ENCODE measurements at places on chromosomes 2 and 18.

- no peak for DNase-seq
Observed at GRCh38 chr2:119841550-119841949, 81.8 kb downstream of the PTPN4 start.

GRCh38 chr18:5073026-5073944 lies 123.8 kb downstream of the AKAIN1 start:
- no peak for DNase-seq

- DNase-seq, result no peak
Observed at GRCh38 chr2:223602972-223603371, 811 bp upstream of the SCG2 start.

DNA sequence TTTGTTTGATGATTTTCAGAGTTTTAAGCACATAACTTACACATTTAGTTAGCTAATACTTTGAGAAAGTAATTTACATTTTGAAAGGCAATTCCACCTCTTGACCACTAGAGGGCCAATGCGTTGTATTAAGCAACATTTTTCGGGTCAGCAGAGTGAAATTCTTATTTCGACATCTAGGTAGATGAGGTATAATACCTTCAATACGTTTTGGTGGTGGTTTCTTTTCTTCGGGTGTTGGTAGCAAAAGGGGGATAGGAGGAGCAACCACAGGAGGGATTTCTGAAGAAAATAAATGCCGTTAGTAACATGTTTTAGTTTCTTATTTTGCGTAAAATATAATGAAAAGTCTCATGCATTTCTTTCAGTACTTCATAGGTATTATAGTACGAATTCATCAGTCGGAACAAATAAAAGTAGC lies 106.3 kb downstream of the TTN start:
- DNase-seq, result no peak

GRCh38 chr18:10312326-10313015 lies 142.0 kb upstream of the APCDD1 start:
- no peak for DNase-seq

GRCh38 chr2:1501038-1501851 lies 88.0 kb downstream of the TPO start:
- DNase-seq, result no peak

DNA sequence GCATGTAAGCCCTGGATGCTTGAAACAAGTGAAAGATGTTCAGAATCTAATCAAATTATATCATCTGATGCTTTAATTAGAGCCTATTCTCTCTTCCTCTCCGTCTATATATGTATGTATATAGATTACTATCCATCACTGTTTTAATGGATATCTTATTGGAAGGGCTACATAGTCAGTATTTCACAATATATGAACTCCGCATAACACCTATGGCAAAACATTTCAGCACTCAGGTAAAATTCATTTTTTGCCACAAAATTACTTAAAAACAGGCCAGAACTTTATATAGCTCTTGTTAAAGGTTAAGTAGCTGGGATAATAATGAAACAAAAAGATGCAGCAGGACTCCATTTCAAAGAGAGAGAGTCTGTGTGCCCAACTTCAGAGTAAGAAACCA lies 1.2 kb downstream of the PJVK start:
- DNase-seq, result no peak

GRCh38 chr18:26864658-26865057 lies 849 bp downstream of the AQP4 start:
- no peak for DNase-seq

DNA sequence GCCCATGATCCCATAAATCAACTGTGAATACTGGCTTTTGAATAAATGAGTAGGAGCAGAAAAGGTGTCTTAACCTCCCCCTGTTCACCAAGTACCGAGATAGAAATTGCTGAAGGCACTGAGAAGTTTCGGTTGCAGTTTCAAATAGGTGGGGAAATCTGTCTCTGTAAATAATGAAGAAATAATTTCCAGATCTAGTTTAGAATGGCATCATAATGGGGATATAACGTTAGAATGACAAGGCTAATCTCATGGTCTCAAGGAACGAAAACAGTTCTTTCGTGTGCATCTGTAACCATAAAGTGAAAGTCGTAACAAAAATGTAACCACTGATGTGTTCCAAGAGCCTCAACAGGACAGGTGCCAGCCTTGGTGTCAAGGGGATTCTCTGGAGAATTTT lies 49.9 kb upstream of the TMEM18 start:
- DNase-seq, result no peak

DNA sequence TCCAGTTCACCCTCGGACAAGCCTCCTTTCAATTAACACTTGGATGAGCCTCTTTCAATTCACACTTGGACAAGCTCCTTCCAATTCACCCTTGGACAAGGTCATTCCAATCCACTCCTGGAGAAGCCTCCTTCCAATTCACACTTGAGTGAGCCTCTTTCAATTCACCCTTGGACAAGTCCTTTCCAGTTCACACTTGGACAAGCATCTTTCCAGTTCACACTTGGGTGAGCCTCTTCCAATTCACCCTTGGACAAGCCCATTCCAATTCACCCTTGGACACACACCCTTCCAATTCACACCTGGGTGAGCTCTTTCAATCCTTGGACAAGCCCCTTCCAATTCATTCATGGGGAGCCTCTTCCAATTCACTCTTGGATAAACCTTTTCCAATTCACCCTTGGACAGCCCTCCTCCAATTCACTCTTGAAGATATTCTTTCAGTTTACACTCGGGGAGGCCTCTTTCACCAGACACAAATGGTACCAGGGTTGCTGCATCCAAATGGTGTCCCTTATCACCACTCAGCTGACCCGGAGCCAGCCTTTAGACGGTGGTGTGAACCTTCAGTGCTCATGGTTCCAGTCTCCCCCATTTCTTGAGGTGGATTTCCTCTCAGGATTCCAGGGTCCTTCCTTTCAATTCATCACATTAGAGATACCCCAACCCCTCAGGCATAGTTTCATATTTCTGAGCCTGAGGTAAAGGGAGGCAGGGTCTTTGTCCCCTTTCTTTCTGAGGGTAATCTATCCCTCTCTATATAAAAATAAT lies 183.6 kb downstream of the SH3BP4 start:
- DNase-seq, result no peak

GRCh38 chr18:5787936-5788335 lies 107.4 kb downstream of the TMEM200C start:
- no peak for DNase-seq
